ENCODE measurements at places on chromosomes 1 and 21. TPM values are rescaled to one million over a fixed set of nuclear protein-coding genes. Genes with fewer than 3 reads are reported as not detected.

Gene OR14K1
- total RNA-seq: not detected

Gene ANKRD65
- 0.03 TPM for total RNA-seq

Gene SPATA45
- total RNA-seq: not detected

Gene ZNF648
- not detected for total RNA-seq

Gene AIDA
- total RNA-seq: 60.7 TPM

All from A549 treated with AZD2906 at 1 μM for 4 hours (cell line).